Posterior vena cava (tissue), 2 donors: ENCODE measurements at places on chromosomes 16 and 17. TPM values are rescaled to one million over a fixed set of nuclear protein-coding genes. Genes with fewer than 3 reads are reported as not detected.

- DNase-seq = no peak
Observed at GRCh38 chr17:40779181-40779909, 3.0 kb downstream of the KRT27 start.

GRCh38 chr16:75301804-75302203 is 50.4 kb upstream of the BCAR1 start:
- no peak for DNase-seq

Gene CFAP20
- total RNA-seq = 14.5 TPM

Gene TCAP
- total RNA-seq = 1.0 TPM
